ENCODE measurements at places on chromosomes 13 and 19.
A peak's percentile ranks its signal among the peaks of the same experiment; 100 is the strongest.

DNA sequence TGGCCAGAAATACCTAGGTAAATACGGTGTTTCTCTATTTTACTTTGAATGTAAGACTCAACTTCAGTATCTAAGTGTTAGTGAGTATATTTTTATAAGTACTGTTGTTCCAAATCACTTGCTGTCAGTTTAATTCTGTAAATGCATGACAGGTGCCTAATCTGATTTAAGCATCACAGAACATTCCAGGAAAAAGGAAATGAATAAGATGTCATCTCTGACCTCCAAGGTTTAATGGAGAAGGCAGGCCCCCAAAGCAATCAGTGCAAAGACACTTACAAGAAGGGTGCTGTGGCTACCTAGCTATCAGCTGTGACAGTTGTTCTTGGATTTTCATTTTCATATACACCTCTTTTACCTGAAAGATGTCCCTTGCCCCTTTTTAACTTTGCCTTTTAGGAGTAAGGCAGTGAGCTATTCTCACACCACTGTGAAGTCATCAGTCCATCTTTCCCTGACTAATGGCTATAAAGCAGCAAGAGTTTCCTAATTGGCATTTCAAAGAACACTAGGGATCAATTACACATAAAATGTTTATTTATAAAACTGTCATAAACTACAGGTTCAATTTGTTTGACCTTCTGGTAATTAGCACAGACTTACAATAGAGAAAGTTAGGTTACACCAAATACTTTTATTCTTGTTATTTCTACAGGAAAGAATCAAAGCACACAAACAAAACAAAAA is 427.6 kb downstream of the SPRY2 start:
- DNase-seq: no peak
- no peaks in the 10 kb centered on the region for H3K4me1 ChIP-seq
- no peaks in the 10 kb centered on the region for H3K36me3 ChIP-seq
- no peak overlapping the region for H3K27ac ChIP-seq
- H3K4me3 ChIP-seq: no peak overlapping the region
- no peaks in the 10 kb centered on the region for H3K27me3 ChIP-seq

- H3K4me1 ChIP-seq: no peaks in the 10 kb centered on the region
- no peaks in the 10 kb centered on the region for H3K36me3 ChIP-seq
- H3K4me3 ChIP-seq: no peak overlapping the region
- DNase-seq: no peak
- no peak overlapping the region for H3K27ac ChIP-seq
Observed at GRCh38 chr19:5345895-5346386, 5.3 kb upstream of the PTPRS start.

DNA sequence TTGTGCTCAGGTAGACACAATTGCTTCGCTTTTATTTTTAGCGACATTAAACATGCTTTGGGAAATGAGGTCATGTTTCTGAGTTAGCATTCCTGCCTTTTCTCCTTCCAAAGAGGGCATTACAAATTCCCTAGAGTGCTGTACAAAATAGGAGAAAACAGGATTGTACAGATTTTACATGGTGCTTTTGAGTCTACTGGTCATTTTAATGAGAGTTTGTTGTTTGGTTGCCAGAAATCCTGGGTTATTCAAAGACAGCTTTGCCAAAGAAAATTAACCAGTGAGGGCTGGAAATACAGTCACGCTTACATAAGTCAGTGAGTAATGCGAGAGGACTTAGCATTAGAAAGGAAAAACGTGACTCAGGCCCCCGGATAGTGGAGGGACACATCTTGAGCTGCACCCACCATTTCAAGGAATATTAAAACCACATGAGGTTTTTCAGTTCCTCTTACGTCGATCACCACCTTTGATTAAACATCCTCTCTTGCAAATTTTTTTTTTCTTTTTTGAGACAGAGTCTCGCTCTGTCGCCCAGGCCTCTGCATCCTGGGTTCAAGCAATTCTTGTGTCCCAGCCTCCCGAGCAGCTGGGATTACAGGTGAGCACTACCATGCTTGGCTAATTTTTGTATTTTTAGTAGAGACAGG is 55.4 kb downstream of the SACS start:
- H3K4me3 ChIP-seq: no peak overlapping the region
- no peaks in the 10 kb centered on the region for H3K27me3 ChIP-seq
- no peak for DNase-seq
- peak overlapping the region; percentile 84 for H3K27ac ChIP-seq

GRCh38 chr13:100549316-100549715 is 39.3 kb downstream of the GGACT start:
- no peak overlapping the region for H3K4me3 ChIP-seq
- peaks cover 52% of the 10 kb centered on the region for H3K4me1 ChIP-seq
- no peaks in the 10 kb centered on the region for H3K36me3 ChIP-seq
- no peaks in the 10 kb centered on the region for H3K27me3 ChIP-seq
- peak overlapping the region; percentile 81 for H3K27ac ChIP-seq
- DNase-seq: peak; percentile 79

DNA sequence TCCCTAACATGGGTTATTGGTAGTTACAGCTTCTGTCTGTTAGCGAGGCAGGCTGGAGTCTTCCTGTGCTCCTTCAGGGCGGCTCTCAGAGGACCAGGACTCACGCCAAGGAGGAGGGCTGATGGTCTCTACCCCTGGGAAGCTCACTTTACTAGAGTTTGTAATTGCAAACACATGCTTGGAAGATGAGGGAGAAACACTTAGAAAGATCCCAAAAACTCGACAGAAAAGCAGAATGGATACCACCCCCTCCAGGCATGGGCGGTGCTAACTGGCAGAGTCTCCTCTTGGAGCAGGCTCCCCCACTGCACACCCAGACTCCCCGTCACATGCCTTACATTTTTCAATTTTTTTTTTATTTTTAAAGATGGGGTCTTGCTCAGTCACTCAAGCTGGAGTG is 62.0 kb downstream of the PARP4 start:
- no peak overlapping the region for H3K27ac ChIP-seq
- no peak for DNase-seq
- H3K27me3 ChIP-seq: no peaks in the 10 kb centered on the region
- no peaks in the 10 kb centered on the region for H3K4me1 ChIP-seq

All from vagina (tissue), 2 donors.